NT2/D1 (cell line): ENCODE measurements at places on chromosomes 11 and 22.

- DNase-seq = no peak
These were observed 84.0 kb upstream of the FGF3 start for GRCh38 chr11:69903211-69903610.

DNA sequence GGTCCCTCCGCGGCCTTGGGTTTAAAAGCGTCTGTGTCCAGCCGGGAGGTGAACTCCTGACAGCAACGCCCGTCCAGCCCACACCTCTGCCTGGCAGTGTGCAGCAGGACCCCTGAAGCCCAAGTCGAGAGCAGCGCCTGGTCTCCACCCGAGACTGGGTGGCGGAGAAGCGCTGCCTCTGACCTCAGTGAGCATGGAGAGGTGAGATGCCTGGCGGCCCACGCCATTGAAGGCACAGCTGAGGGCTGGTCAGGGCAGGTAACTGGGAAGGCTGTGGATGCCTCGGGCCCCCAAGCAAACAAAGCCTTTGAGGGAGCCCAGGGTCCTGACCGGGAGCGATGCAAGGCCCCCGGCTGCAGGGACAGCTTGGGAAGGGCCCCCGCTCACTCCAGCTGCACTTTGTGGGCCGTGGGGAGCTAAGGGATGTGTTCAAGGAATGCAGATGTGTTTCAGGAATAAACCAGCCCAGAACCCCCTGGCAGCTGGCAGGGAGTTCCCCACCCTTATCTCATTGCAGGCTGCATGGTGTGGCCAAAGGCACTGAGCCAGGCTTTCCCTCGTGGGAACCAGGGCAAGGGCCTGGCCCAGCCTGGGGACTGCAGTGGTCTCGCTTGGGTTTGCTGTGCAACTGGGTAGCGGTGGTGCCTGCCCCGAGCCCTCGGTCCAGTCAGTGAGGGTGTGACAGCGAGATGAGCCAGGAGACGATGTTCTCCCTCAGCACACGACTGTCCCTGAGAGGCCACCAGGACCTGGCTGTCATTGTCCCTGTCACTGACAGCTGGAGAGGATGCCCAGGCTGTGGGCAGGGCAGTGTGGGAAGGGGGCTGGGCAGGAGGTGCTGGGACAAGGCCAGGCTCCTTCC lies 92.5 kb downstream of the WNT7B start:
- DNase-seq = no peak

GRCh38 chr22:37002633-37003032 lies 16.6 kb downstream of the TST start:
- DNase-seq = no peak

GRCh38 chr11:65501472-65502273 lies 2.8 kb downstream of the MALAT1 start:
- no peak for DNase-seq

DNA sequence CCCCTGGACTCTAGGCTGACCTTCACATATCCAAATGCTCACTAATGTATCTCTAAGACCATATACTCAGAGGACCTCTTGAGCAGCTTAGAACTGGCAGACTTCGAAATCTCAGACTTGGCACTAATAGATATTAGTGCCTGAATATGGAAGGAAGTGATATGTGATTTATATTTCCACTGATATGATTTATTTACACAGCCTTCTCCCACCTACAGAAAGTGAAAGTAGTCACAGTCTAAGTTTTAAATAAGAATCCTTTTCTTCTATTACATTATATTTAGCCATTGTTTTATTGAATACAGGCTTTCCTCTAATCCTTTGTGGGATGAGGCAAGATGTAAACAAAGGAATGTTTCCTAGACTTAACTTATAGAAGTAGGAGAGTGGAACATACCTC lies 6.7 kb upstream of the NAV2 start:
- DNase-seq = no peak

- no peak for DNase-seq
These were observed 27.4 kb upstream of the RDX start for GRCh38 chr11:110323786-110324185.

DNA sequence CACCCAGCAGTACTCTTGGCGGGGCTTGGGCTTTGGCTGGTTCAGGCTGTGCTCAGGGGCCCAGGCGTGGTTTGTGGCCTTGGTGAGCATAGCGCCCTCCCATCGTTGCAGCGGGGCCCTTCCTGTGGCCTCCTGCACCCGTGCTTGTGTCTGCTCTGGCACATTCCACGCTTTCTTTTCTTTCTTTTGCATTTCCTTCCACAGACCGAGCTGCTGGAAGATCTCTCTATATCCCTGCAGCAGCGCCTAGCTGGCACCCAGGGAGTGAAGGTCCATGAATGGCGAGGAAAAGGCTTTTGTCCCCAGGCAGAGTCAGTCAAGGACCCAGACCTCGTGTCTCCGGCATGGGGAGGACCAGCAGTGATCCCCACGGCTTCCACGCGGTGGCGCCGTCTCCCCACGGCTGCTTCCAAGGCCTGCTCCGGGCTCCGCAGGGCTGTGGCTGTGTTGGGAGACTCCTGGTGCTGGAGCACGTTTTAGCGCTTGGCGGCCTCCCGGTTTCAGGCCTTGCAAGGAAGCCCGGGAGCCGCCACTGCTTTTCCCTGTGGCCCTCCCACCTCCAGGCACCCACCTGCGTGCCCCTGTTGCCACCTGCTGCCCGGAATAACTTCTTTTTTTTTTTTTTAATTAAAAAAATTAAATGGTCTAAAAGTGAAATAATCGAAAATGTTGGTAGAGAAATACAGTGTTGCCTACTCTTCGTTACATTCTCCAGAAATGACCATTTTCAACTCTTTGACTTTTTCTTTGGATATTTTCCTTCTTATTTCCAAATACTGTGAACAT lies 28.5 kb downstream of the GLB1L2 start:
- DNase-seq = peak; percentile 91

- DNase-seq = no peak
These were observed 9.4 kb downstream of the AASDHPPT start for GRCh38 chr11:106086850-106087249.

GRCh38 chr11:77110836-77111235 lies 8.2 kb downstream of the OMP start:
- no peak for DNase-seq

GRCh38 chr11:74338963-74339362 lies 27.5 kb upstream of the P4HA3 start:
- DNase-seq = no peak

- DNase-seq = no peak
These were observed 53.1 kb upstream of the TSPAN18 start for GRCh38 chr11:44673688-44674087.

- DNase-seq = no peak
These were observed 26.2 kb downstream of the PRR14L start for GRCh38 chr22:31723723-31724122.

GRCh38 chr22:37979782-37980181 lies 4.6 kb downstream of the SOX10 start:
- no peak for DNase-seq

GRCh38 chr11:100687630-100688395 lies 725 bp downstream of the ARHGAP42 start:
- peak; percentile 76 for DNase-seq
